ENCODE measurements at places on chromosomes 6 and 20.

DNA sequence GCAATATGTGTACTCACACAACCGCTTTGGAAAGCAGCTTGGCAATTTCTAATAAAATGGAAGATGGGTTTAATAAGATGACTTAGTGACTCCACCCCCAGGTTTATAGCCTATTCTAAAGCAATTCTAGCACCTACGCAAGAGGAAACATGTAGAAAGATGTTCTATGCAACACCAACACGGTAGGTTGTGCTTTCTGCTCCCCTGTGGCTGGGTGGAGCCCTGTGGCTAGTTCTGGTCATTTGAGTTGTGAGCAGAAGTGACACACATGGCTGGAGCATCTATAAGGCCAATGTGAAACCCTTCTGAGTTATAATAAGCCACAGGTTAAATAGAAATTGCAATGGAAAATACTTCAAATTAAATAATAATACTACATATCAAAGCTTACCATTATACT lies 310.7 kb downstream of the CD83 start:
- no peak for DNase-seq

DNA sequence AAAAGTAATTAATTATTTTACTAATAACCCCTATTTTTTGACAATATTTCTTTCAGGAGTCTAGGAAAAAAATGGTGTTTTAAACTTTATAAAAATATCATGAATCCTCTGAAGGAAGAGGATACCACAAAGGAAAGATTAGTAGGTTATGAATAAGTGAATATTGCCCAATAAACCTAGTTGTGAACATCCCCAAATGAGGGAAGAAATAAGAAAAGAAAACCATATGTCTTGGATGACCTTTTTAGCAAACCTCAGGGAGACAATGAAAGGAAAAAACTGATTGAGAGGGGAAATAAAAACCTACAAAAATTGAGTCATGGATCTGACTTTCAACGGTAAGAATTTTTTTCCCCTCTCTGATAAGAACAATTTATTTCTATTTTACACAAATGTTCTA lies 34.4 kb downstream of the TENT5A start:
- DNase-seq = no peak

- no peak for DNase-seq
Measured at GRCh38 chr6:127115746-127116145, 2.7 kb upstream of the RSPO3 start.

- DNase-seq = no peak
Measured at GRCh38 chr6:135372758-135373157, 124.8 kb downstream of the AHI1 start.

DNA sequence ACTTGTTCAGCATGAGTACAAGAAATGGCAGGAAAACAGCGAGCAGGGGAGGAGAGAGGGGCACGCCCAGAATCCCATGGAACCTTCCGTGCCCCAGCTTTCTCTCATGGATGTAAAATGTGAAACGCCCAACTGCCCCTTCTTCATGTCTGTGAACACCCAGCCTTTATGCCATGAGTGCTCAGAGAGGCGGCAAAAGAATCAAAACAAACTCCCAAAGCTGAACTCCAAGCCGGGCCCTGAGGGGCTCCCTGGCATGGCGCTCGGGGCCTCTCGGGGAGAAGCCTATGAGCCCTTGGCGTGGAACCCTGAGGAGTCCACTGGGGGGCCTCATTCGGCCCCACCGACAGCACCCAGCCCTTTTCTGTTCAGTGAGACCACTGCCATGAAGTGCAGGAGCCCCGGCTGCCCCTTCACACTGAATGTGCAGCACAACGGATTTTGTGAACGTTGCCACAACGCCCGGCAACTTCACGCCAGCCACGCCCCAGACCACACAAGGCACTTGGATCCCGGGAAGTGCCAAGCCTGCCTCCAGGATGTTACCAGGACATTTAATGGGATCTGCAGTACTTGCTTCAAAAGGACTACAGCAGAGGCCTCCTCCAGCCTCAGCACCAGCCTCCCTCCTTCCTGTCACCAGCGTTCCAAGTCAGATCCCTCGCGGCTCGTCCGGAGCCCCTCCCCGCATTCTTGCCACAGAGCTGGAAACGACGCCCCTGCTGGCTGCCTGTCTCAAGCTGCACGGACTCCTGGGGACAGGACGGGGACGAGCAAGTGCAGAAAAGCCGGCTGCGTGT lies 11.6 kb downstream of the TNFAIP3 start:
- DNase-seq = peak; percentile 84

- no peak for DNase-seq
Measured at GRCh38 chr6:15378272-15378671, 132.4 kb downstream of the JARID2 start.

DNA sequence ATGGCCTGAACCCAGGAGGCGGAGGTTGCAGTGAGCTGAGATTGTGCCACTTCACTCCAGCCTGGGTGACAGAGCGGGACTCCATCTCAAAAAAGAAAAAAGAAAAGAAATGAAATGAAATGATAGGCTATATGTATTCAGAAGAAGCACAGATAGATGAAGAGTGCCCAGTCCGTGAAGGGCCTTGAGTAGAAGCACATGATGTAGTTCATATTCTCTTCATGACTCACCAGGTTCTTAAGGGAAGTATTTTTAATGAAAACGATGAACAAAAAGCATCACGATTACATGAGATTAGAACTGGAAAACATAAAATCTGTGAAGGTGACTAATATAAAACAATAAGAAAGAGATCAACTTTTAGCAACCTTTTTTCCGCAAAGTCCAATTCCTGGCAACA lies 29.8 kb downstream of the TPD52L1 start:
- DNase-seq = no peak

DNA sequence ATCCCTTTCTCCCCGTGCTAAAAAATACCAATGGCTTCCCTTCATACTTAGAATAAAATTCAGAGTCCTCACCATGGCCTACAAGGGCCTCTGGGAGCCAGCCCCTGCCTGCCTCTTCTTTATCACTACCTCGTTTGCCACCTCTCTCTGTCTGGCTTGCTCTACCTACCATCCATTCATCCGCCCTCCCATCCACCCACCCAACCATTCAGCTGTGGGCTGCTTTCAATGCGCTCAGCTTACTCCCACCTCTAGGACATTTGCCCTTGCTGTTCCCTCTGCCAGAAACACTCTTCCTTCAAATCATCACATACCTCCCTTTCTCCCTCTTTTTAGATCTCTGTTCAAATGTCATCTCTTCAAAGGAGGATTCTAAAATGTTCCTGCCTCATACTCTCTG lies 44.4 kb downstream of the PACSIN1 start:
- DNase-seq = no peak

DNA sequence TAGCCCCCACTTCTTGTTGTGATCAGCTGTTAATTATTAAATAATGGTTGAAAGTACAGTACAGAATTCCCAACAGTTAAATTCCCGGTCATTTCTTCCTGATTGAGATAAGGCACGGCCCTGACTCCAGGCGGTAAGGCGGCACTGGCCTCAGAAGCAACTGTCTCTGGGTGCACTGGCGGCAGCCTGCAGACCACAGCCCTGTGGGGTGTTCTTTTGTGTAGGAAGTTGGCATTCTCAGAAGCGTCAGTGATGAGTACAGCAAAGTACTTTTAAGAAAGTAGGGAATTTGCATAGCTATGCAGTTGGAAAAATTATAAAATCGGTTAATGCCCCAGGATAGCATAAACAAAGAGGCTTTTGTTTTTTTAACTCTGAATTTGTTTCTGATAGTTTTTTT lies 50.5 kb downstream of the SAMD5 start:
- no peak for DNase-seq

GRCh38 chr6:21598674-21599023 lies 5.1 kb downstream of the SOX4 start:
- DNase-seq = no peak

- DNase-seq = no peak
Measured at GRCh38 chr20:18404172-18404571, 62.7 kb downstream of the DZANK1 start.

GRCh38 chr20:42319252-42320013 lies 701.3 kb upstream of the CHD6 start:
- DNase-seq = no peak

GRCh38 chr6:158707821-158708195 lies 58.0 kb downstream of the SYTL3 start:
- no peak for DNase-seq

GRCh38 chr20:49281059-49281912 lies 3.4 kb upstream of the ZNFX1 start:
- no peak for DNase-seq

- DNase-seq = no peak
Measured at GRCh38 chr6:7590918-7591302, 912 bp downstream of the SNRNP48 start.

GRCh38 chr20:42083280-42083679 lies 465.1 kb upstream of the CHD6 start:
- no peak for DNase-seq

GRCh38 chr6:127519469-127519785 lies 292 bp upstream of the MTCL3 start:
- DNase-seq = no peak

DNA sequence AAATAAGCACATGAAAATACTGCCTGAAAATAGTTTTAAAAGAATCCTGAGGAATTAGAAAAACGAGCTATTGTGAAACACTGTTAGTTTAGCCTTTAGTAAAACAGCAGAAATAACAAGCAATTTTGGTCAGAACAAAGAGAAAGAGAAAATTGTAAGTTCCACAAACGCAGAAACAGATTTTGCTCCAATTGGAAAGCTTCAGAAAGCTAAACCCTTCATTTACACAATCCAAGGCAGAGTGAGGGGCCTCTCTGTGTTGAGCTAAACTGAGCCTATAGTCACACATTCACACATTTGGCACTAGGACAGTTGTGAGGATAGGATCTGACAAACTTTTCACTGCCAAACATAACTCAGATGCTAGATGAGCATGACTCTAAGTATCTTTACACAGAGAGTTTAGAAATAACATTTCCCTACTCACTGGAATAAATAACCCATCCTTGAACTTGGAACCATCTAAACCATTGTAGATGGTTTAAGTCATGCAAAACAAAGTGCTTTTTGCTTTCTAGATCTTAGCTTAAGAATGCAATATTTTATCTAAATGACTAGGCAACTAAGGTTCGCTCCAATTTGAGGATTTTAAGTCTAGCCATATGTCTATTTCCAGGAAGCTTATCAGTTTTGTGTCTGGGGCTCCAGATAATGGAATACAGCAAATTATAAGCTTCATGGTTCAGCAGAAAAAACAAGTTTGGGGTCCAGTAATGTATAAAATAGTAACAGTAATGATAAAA lies 122.6 kb downstream of the SGK1 start:
- DNase-seq = no peak

DNA sequence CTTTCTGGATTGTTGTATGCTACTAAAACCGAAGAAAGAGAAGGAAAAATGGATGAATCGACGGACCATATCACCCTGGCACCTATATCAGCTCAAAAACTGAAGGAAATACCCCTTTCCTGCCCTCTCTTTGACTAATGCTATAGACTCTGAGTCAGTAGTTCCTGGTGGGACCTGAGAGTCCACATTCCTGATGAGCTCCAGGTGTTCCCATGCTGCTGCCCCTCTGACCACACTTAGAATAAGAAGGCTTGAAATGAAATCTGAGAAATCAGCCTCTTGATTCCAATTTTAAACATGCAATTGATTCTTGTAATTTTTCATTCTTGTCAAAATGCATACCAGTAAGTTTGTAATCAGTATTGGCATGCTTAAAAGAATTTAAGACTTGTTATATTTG lies 75.2 kb downstream of the PRL start:
- no peak for DNase-seq

- no peak for DNase-seq
Measured at GRCh38 chr6:125066964-125067363, 86.6 kb upstream of the TPD52L1 start.

DNA sequence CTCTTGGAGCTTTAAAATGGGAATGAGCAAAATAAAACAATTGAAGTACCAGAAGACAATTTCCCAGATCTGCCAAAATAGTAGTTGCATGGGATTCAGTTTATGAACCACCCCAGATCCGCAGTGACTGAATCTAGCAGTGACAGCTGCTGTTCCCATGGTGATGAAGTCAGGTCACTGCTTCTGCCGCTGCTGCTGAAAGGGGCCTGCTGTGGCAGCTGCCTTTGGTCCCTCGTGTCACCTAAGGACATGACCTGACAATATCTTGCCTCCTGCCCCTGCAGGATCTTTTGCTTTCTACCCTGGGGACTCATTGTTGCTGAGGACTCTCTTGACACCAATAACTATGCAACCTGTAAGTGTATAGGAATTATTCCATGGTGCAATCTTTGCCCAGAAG lies 34.3 kb upstream of the OGFRL1 start:
- no peak for DNase-seq

GRCh38 chr6:142313284-142313683 lies 11.5 kb downstream of the ADGRG6 start:
- DNase-seq = no peak

DNA sequence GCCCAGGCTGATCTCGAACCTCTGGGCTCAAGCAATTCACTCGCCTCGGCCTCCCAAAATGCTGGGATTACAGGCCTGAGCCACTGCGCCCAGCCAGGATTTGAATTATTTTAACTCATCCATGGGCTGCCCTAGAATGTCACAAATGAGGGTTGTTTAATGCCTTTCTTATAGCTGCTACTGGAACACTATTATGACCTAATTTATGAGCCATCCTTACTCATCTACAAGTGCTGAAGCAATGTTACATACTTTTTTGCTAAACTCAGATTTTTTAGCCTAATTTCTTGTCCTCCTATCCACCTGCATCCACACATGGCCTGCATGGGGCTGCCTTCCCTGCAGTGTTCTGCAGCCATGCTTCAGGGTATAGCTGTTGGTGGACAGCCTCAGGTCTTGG lies 59.9 kb downstream of the RTN4IP1 start:
- no peak for DNase-seq

DNA sequence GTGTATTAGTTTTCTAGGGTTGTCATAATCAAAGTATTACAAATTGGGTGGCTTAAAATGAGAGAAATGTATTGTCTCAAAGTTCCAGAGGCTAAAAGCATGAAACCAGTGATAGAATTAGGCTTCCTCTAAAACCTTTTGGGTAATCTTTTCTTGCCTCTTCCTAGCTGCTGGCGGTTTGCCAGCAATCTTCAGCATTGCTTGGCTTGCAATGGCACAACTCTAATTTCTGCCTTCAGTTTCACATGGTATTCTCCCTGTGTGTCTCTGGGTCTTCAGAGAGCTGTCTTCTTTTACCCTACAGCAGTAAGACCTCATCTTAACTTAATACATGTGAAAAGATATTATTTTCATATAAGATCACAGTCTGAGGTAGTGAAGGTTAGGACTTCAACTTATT lies 479.1 kb upstream of the GJE1 start:
- DNase-seq = no peak

DNA sequence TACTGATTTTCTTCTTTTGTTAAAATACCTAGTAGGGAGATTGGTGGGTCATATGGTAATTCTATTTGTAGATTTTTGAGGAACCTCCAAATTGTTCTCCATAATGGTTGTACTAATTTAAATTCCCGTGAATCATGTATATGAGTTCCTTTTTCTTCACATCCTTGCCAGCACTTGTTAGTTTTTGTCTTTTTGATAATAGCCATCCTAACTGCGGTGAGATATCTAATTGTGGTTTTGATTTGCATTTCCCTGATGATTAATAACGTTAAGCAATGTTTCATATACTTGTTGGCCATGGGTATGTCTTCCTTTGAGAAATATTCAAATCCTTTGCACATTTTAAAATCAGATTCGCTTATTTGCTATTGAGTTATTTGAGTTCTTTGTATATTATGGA lies 110.9 kb downstream of the JAG1 start:
- no peak for DNase-seq
